ENCODE measurements at places on chromosomes 5 and 9. TPM values are rescaled to one million over a fixed set of nuclear protein-coding genes. Genes with fewer than 3 reads are reported as not detected.

DNA sequence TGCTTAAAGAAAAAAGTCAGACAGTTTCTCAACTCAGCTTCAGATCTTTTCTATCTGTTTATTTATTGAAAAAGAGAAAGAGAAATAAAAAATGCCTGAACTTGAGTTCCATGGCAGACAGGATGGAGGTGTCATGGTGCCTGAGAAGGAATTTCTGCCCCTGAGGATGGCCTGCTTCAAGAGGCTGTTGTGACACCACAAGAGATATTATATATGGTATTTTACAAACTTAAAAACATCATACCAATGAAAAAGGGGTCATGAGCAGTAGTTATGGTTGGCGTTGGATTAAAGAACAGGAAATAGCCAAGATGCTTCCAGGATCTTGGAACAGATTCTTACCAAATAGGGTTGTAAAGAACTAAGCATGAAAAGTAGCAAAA, 344.6 kb downstream of the GLIS3 start:
- H3K4me1 ChIP-seq, result peaks cover 3% of the 10 kb centered on the region
- H3K4me3 ChIP-seq, result no peak overlapping the region
- no peaks in the 10 kb centered on the region for H3K27me3 ChIP-seq
- no peak for DNase-seq

Gene SLC46A2
- total RNA-seq, result 9.1 TPM

Gene FBP1
- total RNA-seq, result 397 TPM

DNA sequence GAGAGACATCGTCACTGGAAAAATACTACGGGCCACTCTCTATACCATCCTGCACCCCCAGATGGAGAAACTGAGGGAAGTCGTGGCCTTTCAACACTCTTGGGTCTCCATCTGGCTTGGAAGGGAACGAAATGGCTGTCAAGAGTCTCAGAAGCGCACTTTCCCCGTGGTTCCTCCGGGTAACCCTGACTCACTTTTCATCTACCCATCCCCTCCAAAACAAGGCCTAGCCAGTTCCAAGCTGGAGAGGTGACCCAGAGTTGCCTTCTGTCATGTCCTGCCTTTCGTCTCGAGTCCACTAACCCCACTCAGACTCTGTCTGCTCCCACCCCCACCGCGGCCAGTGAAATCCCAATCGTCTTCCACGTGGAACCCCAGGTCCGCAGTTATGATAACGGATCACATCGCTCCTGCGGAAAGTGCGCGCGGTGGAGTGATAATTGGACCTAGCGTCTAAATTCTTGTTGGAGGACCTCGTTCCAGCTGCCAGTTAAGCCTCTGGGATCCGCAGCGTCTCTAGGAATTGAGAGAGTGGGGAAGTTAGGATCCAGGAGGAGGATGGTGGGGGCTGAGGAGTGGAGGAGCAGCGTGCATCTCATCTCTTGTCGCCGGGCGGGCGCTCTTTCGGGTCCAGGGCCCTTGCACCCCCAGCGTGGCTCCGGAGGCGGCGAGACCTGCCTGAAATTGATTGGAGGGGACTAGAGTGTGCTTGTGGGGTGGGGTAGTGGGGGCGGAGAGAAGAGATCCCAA, 4.6 kb downstream of the CDKN2A start:
- no peak overlapping the region for H3K27ac ChIP-seq
- no peak overlapping the region for H3K4me3 ChIP-seq

GRCh38 chr9:93824386-93825294, 130.5 kb downstream of the BARX1 start:
- H3K27ac ChIP-seq, result no peak overlapping the region
- H3K4me3 ChIP-seq, result no peak overlapping the region
- DNase-seq, result peak; percentile 18
- H3K27me3 ChIP-seq, result no peaks in the 10 kb centered on the region
- no peaks in the 10 kb centered on the region for H3K4me1 ChIP-seq
- no peaks in the 10 kb centered on the region for H3K36me3 ChIP-seq

- no peaks in the 10 kb centered on the region for H3K4me1 ChIP-seq
- H3K4me3 ChIP-seq, result no peak overlapping the region
- H3K27ac ChIP-seq, result no peak overlapping the region
- DNase-seq, result no peak
- peaks cover 6% of the 10 kb centered on the region for H3K36me3 ChIP-seq
These were observed 134.2 kb upstream of the RASGRF2 start for GRCh38 chr5:80825786-80826460.

Gene ALDOB
- total RNA-seq, result not detected

DNA sequence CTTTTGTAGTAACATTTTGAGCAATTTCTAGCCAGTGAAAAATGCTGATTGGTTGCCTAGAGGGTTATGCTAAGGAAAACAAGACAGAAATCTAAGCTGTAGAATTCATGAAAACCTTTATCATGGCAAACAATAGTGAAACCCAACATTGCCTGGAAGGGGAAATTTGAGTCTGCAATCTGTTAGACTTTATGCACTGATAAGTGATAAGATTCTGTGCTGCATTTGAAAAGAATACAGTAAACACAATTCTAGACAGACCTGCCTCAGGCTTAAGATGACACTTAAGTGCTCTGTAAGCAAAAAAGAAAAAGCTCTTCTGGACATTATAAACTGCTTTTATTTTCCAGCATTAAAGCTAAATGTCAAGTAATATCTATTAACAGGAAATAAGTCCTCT, 519.3 kb downstream of the ISL1 start:
- no peaks in the 10 kb centered on the region for H3K36me3 ChIP-seq
- no peak overlapping the region for H3K4me3 ChIP-seq
- no peaks in the 10 kb centered on the region for H3K27me3 ChIP-seq
- H3K4me1 ChIP-seq, result no peaks in the 10 kb centered on the region
- DNase-seq, result no peak

GRCh38 chr9:93828331-93829097, 126.6 kb downstream of the BARX1 start:
- DNase-seq, result peak; percentile 31
- H3K27me3 ChIP-seq, result peaks cover 7% of the 10 kb centered on the region
- no peak overlapping the region for H3K4me3 ChIP-seq
- no peaks in the 10 kb centered on the region for H3K36me3 ChIP-seq

DNA sequence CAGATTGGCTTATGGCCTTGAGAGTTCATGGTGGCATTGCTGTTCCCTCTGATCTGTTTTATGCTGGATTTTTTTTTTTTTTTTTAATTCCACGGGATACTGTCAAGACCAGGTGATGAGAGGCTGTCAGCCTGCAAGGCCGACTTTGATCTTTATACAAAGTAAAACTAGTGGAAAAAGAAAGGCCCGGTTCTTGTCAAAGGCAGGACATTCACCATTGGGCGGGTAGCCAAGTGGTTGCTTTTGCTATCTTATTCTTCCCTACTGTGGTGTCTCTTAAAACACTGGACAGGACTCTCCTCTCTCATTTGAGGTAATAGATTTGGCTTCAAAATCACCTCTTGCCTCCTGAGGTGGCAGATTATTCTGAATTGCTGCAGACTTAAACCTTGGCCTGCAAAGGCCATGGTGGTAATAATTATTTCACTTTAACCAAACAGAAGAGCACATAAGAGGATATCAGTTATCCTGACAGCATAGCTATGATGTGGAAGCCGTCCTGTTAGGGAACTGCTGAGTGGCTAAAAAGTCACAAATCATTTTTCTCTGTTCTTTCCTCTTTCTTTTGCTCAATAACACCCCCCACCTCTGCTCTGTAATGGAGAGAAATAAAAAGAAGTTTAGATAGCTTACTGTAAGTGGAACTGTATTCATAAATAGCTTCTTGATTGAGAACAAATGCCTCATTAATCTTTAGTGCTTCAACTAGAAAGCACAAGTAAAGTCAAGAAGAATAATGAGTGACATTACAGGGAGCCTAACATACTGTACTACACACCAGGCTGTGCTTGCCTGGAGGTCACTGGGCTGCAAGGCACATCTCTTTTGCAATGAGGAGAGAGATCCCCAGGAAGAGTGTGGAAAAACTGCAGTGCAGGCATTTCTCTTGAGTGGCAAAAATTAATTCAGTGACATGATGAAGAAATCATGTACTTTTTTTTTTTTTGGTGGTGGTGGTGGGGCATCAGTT, 275.6 kb downstream of the KDM4C start:
- H3K4me3 ChIP-seq, result no peak overlapping the region
- H3K27ac ChIP-seq, result no peak overlapping the region
- no peaks in the 10 kb centered on the region for H3K4me1 ChIP-seq
- H3K27me3 ChIP-seq, result no peaks in the 10 kb centered on the region
- no peaks in the 10 kb centered on the region for H3K36me3 ChIP-seq

DNA sequence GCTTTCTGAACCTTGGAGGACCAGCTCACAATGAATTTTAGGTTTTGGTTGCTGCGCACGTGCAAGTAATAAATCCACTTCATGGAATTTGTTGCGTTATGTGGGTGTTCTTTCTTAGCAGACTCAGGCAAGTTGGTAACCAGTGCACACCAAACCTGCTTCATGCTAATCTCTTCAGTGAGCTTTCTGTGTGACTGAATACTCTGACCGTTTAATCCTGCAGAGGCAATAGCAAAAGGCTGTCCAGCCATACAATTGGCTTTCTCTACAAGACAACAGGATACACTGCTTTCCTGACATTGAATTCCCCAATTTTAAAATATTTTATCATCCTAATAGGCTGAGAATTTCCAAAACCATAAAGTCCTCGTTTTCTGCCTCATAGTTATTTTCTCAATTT, 10.3 kb downstream of the UGT3A2 start:
- H3K27me3 ChIP-seq, result no peaks in the 10 kb centered on the region
- no peak overlapping the region for H3K27ac ChIP-seq
- peaks cover 4% of the 10 kb centered on the region for H3K4me1 ChIP-seq
- DNase-seq, result no peak
- no peaks in the 10 kb centered on the region for H3K36me3 ChIP-seq

GRCh38 chr5:53323943-53324642, 156.3 kb upstream of the FST start:
- no peak for DNase-seq
- H3K36me3 ChIP-seq, result no peaks in the 10 kb centered on the region

DNA sequence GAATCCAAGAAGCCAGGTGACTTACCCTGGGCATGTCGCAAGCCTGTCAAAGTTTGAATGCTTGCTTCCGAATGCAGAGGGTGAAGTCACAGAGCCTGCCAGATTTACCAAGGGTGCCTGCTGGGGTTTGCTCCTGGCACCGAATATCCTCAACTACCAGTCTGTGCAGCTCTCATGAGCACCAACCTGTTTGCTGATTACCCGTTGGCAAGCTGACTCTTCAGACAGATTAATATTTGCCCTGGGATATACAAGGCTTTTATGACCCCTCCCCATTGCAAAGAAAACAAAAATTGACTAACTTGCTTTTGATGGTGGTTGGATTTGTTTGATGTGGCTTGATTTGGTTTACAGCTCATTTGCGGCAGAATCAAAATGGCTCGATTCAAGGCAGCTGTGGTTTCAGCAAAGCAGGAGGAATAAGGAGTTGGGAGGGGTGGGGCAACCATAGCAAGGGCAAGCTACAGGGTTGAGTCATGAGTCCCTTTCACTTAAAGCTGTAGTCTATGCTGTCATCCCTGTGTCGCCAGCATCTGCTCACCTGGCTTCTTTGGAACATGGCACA, 82.3 kb upstream of the AGXT2 start:
- H3K4me3 ChIP-seq, result no peak overlapping the region
- no peaks in the 10 kb centered on the region for H3K27me3 ChIP-seq
- DNase-seq, result peak; percentile 34
- no peaks in the 10 kb centered on the region for H3K36me3 ChIP-seq
- H3K27ac ChIP-seq, result no peak overlapping the region
- no peaks in the 10 kb centered on the region for H3K4me1 ChIP-seq

GRCh38 chr5:58121391-58121790, 338.5 kb downstream of the PLK2 start:
- no peak for DNase-seq
- no peaks in the 10 kb centered on the region for H3K27me3 ChIP-seq
- no peak overlapping the region for H3K4me3 ChIP-seq

Measured in upper lobe of left lung (tissue), 6 donors.